ENCODE measurements at places on chromosomes 7 and 10.

GRCh38 chr10:87782721-87783120, 35.3 kb downstream of the ATAD1 start:
- DNase-seq: no peak

GRCh38 chr10:119575506-119575905, 21.3 kb downstream of the TIAL1 start:
- no peak for DNase-seq

DNA sequence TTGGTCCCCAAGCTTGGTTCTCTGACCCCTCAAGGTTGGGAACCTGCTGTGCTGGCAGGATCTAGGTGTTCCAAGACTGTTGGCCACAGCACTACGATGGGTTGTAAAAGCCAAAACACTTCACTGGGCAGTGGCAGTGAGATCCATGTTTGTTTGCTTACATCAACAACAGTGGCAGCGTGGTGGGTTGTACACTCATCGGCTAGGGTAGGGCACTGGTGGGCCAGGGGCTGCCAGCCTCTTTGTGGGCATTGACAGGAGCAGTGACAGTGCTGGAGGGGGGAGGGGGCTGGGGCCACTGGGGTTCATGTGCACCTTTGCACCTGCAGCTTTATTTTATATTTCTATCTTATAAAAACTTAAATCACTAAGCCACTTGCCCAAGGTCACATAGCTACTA, 126.7 kb upstream of the ZWINT start:
- no peak for DNase-seq

- DNase-seq: no peak
These were observed 60.7 kb downstream of the SMURF1 start for GRCh38 chr7:99083068-99083651.

GRCh38 chr7:84786073-84786472, 400.8 kb downstream of the SEMA3D start:
- DNase-seq: no peak
